NCI-H460 (cell line): ENCODE measurements at places on chromosomes 2 and 18. TPM values are rescaled to one million over a fixed set of nuclear protein-coding genes. Genes with fewer than 3 reads are reported as not detected.

GRCh38 chr2:5748946-5749345 is 56.8 kb downstream of the SOX11 start:
- no peak for DNase-seq

GRCh38 chr2:193876980-193877379 is 1682.2 kb upstream of the TMEFF2 start:
- no peak for DNase-seq

DNA sequence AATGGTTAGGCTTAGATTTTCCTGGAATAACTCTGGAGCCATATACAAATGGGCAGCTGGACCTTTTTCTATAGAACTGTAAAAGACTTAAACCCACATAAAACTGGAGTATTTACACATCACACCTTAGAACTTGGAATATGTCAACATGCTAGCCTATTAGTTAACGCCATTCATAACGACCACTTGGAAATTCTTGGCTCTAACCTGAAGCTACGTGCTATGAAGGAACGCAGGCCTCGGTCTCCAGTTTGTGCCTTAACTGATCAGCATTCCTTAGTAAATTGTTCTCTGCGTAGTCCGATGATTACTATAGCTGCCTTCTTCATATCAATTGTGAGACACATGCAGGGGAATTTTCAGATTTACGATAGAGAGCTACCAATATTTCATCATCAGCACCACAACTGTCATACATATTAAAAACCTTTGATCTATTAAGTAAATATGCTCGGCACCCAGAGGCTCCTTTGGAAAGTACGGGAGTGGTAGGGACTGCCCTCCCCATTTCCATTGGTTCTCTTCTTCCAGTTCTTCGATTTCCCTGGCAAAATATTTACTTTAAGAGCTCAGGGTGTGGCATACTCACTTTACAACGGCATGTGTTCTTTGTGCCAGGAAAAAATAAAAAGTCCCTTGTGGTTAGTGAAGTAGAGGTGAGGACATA is 17.5 kb upstream of the CCL20 start:
- no peak for DNase-seq

DNA sequence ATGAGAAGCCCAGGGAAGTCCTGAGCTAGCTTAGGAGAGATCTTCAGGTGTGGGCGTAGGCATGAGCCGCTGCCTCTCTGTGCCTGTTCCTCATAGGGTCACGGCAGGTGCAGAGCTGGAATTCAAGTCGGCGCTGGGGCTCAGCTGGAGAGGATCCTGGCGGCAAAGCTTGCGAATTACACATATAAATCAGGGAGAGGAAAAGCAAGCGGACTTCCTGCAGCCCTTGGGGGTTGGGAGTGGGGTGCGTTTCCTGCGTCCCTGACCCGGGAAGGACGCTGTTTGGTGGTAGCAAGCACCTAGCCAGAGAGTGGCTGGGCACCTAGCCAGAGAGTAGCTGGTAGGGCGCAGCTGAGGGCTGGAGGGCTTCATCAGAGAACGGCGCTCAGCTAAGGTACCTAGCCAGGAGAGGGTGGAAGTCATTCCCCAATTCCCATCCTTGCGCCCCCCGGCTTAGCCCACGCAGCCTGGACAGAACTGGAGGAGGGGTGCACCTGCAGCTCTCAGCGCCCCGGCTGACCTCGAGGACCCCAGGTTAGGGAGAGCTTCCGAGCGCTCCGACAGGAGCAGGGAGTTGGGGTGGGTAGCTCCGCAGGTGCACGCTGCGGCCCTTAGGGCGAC is 459 bp upstream of the EFR3B start:
- peak; percentile 41 for DNase-seq

MC4R gene
- total RNA-seq: not detected in 2 replicates
